ENCODE measurements at places on chromosomes 13 and 19.

DNA sequence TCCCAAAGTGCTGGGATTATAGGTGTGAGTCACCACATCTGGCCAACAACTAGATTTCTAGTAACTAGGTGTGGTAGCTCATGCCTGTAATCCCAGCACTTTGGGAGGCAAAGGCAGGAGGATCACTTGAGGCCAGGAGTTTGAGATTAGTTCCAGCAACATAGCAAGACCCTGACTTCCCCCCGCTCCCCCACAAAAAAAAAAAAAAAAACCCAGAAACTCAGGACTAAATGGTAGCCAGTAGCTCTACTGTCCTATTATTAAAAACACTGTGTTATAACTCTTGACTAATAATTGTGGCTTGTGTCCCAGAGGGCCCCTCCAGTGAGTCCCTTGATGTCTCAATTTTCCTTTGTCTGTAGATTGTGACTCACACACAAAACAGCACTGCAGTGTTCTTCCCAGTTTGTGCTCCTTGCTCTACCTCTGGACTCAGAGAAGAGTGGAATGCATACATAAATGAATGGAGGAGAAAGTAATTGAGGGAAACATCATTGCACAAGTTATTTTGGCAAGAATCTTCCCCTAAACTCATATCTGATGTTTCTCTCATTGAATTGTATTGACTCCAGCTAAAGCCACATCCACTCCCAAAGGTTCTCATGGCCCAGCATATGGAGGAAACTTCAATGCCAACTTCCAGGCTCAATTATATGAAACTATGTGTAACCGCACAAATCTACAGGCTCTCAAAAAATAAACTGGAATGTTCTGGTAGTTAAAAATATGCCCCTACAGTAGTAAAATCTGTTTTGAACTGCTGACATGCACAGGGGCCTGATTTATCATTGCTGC, 8.8 kb downstream of the TPT1 start:
- DNase-seq, result no peak

DNA sequence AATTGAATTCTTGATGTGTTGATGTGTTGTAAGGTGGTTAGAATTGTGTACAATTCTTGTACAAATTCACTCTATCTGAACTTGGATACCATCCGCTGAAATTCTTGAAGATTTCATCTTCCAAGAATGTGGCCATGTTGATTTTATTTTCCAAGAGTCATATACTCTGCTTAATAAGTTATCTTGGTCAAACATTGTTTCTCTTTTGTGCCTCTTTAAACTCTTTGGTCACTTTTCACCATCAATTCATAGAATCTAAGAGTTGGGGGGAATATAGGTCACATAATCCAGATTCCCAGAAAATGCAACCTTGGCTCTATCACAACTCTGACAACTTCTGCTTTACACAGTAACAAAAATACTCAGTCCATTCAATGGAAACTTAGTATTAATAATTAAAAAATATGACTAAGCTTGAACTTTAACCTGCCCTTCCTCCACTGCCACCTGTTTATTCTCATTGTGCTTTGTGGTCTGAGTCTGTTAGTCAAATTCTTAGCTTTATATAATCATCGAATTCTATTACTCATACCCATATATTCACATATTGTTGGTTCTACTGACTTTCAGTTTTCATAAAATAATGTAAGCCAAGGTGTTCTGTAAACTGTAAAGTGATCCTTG, 373.2 kb downstream of the LMO7 start:
- DNase-seq, result no peak

DNA sequence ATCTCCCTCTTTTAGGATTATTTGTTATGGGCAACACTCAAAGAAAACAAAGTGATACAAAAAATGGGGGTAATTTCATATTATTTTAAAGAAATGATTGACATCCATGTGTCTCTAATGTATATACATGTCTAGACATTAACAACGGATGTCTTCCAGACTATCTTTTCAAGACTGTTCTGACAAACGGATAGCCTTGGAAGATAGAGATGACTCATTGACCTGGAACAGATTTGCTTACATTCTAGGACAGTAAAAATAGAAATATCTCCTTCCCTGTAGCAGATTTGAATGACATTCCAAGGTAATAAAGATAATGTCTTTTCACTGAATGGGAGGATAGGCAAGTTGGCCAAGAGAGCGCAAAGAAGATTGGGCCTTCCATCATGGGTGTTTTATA, 26.2 kb upstream of the SLITRK6 start:
- no peak for DNase-seq

- DNase-seq, result no peak
Measured at GRCh38 chr13:97573011-97573410, 139.0 kb downstream of the RAP2A start.

DNA sequence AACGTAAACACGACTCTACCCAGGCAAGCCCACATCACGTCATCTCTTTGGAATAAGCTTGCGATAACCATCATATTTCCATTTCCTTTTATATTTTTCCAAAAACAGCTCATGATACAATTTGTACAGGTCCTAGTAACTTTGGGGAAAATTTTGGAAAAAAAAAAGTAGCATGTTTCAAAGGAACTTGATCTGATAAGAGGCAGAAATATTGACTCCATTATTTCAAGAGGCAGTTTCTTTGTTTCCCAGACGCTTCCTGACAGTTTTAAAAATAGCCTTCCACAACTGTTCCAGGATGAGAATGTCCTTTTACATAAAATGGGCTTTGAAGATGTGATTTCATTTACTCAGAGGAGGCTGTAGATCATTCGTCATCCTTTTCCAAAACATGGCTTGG, 23.1 kb downstream of the KLF2 start:
- DNase-seq, result no peak

- DNase-seq, result no peak
Measured at GRCh38 chr13:59409211-59409610, 754.5 kb downstream of the DIAPH3 start.

DNA sequence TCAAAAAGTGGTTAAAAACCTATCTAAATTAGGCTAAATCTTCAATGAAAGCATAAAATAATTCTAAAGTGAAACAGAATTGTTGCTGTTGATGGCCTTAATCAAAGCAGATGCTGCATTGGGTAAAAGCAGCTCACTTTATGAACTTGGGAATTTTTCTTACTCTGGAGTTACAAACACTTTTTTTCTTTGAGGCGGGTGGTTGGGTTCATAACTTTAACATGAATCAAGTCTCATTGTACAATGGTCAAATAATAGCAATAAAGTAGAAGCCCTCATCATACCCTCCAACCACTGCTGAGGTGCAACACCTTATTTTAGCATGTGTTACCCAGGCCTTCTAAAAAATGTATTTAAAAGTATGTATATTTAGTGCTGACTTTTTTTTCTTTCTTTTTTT, 29.1 kb downstream of the NUP58 start:
- DNase-seq, result no peak

All from activated T-cell treated with anti-CD3 and anti-CD28 coated beads, Interleukin-2, amount 50 U/mL, for 48 hours (primary cell).